ENCODE measurements at places on chromosomes 4 and X.

- peak; percentile 67 for DNase-seq
Observed at GRCh38 chr4:163495900-163496299, 1.4 kb downstream of the TMA16 start.

DNA sequence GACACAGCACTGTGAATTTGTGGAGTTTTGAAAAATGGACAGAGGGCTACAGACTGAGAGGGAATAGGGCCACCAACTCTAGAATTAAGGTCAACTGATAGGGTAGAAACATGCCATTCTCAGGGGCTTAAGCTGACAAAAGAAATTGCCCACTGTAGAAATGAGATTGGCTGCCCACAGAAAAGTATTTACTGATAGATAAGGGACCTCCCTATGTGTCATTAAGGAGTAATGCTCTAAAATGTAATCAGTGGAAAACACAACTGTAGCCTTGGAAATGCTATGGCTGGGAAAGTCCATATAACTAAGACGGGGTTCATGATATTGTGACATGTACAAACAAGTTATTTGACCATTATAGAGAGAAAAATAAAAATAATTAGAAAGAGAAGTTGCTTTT lies 4.6 kb downstream of the RTL9 start:
- peak; percentile 80 for DNase-seq

DNA sequence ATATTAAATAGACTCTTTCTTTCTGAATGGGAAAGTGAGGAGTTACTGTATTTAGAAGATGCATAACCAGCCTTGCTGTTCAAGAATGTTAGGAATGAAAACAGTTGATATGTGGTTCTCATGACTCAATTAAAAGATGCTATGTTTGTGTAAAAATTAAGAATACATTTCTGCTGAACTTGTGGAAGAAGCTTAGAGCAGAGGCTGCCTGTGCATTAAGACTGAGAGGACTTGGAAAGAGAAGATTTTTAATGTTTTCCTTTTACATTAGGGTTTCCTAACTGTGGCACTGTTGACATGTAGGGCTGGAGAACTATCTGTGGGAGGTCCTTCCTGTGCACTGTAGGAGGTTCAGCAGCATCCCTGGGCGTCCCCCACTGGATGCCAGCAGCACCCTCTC lies 137.7 kb downstream of the GPR143 start:
- DNase-seq: no peak

DNA sequence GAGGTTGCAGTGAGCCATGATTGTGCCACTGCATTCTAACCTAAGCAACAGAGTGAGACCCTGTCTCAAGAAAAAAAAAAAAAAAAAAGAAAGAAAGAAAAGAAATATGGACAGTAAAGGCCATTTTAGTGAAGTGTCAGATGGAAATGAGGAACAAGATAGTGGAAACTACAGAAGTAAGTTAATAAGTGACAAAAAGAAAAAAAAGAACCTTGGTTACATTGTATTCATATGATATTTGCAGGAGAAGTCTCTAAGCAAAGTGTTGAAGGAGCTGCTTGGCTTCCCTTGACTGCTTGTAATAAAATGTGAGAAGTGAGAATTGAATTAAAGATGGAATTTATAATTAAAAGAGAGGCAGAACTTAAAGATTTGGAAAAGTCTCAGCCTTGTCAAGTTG lies 73.2 kb downstream of the HOPX start:
- DNase-seq: no peak

- DNase-seq: no peak
Observed at GRCh38 chr4:14277505-14277904, 650.0 kb upstream of the BOD1L1 start.

GRCh38 chr4:31370866-31371465 lies 650.8 kb downstream of the PCDH7 start:
- DNase-seq: peak; percentile 69

- DNase-seq: no peak
Observed at GRCh38 chr4:98778206-98778605, 119.8 kb upstream of the TSPAN5 start.

- DNase-seq: no peak
Observed at GRCh38 chr4:70892086-70892769, 9.9 kb upstream of the MOB1B start.

- no peak for DNase-seq
Observed at GRCh38 chr4:54172156-54172555, 56.9 kb upstream of the PDGFRA start.

GRCh38 chrX:123181233-123181914 lies 2.7 kb upstream of the GRIA3 start:
- no peak for DNase-seq

- DNase-seq: no peak
Observed at GRCh38 chrX:24229976-24230375, 80.4 kb downstream of the ZFX start.

DNA sequence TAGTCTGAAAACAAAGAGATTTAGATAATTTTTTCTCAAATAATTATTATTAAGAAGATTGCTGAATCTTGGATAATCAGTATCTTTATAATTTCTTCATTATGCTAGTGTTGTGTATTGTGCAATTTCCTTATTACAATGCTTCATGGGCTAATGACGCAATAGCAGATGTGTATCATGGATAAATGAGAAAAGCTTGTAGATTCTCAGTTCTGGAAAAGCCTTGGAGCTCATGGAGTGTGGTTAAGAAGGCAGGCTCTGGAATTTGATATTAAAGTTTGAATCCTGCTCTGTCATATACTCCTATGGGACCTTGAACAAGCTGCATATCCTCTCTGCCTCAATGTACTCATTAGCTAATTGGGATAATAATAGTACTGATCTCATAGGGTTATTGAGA lies 18.9 kb upstream of the CXCL8 start:
- DNase-seq: peak; percentile 66

DNA sequence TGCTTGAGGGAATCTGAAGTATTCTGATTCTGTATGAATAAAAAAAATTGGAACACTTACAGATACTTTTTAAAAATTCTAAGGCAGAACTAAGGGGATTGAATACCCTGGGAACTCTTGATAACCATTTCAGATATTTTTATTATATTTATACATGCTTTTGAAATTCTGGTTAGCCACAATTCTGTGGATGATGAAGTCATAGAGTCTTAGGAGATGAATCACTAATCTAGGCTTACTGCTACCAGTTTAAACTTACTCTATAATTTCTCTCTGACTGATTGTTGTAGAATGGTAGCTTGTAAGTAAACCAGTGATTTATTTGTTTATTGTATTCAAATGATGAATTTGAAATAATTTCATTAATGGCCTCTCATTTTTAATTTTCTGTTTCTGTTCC lies 11.4 kb upstream of the SLAIN2 start:
- DNase-seq: no peak

DNA sequence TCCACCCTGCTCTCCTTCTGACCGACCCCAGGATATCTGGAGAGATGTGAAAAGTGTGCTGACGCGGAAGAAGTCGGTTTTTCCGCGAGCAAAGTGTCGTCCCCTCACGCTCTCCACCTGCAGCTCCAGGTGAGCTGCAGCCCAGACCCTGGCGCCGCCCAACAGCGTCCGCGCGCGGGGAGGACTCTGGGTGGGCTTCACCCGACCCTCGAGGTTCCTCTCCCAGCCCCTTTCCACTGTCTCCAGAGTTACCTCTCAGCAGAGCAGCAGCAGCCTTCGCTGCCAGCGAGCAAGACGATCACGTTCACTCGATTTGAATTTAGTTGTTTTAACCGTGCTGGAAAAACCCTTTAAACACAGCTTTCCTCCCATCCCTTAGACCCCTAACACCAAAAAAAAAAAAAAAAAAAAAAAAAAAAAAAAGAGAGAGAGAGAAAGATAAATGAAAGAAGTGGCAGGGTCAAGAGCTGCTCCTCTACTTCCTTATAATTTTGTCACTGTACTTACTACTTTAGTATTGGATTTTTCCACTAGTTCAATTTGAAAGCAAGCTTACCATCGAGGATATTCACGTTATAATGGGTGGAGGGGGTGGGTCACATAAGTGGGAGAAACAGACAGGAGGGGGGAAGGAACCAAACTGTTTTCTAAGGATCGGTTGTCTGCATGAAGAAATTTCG lies 758 bp upstream of the NR3C2 start:
- peak; percentile 43 for DNase-seq

- peak; percentile 46 for DNase-seq
Observed at GRCh38 chr4:116055857-116056827, 942.7 kb upstream of the NDST4 start.

GRCh38 chrX:65528293-65528692 lies 6.3 kb downstream of the LAS1L start:
- DNase-seq: no peak

DNA sequence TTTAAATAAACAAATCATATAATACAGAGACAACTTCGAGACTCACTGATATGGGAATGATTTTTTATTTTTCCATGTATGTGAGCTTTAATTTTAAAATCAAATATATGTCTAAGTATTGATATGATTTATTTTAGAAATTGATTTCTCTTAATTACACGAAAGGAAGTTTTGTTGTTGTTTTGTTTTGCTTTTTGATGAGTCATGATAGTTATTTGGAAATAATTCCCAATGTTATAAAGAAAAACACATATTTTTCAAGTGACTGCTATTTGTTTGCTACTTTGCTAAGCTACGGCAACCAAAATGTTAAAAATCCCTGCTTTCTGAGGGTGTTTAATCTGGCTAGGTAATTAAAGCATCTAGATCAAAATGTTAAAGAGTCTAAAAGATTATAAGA lies 2139.4 kb upstream of the TENM3 start:
- no peak for DNase-seq

- DNase-seq: peak; percentile 89
Observed at GRCh38 chrX:153934762-153935325, at the start of gene NAA10. NAA10 (minus strand) TSS chrX:153935037; CDS start chrX:153934904, 133 bp downstream.

DNA sequence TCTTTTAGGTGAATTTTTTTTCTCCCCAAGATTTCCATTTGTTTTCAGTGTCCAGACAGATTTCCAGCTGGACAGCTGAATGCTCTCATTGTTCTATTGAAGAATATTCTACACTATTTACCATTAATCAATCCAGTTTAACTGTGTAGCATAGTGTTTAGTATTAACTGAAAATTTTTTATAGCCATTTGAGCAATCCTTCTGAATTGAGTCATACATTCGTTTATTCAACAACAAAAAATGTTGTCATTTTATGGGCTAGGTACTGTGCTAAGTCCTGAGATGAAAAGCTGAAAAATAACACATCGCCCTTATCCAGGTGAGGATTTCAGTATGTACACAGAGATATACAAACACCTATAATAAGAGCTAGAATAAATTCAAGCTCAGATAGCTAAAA lies 223.3 kb downstream of the COL25A1 start:
- DNase-seq: no peak

- no peak for DNase-seq
Observed at GRCh38 chr4:62771983-62772557, 1571.9 kb downstream of the ADGRL3 start.

DNA sequence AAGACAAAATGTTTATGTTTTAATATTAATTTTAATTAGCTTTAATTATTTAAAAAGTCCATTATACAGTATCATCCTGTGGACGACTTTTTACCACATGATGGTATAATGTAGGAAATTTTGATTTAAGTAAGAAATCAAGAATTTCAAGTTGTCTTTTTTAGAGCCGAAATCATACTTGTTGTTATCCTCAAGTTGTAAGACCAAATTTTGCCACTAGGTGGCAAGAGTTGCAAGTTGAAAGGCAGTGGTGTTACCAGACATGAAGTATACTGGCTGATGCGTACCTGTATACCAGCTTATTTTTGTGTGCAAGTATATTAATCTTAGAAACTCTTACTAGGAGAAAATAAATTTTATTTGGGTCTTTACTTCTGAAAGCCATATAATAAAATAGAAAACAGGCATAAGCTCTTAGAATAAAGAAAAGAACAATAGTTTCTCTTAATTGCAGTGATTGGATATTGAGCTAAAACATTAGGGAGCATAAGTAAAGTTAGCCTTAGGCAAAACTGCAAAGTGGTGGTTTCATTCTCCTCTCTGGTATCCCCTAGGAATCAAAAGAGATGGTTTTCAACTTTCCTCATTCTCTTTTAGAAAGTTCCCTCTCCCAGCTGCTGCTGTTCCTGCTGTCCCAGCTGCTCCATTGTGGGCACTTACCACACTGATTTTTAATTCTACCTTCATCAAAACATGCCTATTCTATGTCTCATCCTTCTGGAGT lies 118.0 kb upstream of the WDFY3 start:
- DNase-seq: peak; percentile 73

DNA sequence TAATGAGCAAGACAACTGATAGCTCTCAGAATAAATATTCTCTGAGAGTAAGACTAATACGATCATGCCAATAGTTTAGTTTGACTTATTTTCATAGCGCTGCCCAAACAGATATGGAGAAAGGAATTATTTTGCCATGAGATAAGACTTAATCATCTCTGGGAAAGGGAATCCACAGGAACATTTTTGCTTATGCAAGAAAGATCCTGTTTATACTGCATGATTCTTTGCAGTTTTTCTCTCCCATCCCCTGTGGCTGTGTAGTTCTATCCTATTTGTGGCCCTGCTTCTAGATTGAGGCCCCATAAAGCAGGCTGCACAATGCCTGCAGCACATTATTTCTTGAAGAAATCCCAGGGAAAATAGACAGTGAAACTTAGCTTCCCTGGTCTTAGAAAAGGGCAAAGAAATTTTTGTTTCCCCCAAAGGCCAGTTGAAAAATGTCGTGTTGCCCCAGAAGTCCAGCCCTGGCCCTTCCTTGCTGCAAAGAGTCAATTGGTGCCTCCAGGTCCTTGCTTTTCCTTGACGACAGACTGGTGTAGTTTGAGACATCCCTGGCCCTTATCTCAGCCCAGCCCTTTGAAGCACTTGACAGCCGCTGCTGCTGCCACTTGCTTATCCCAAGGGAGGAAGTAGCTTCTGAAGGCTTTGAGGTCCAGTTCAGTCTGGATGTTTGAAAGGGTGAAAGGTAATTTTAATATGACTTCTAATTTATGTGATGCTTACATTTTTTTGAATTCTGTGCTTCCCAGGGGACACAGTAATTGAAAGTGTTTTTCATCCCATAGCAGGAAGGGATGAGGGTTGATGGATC lies 45.0 kb upstream of the SH3RF1 start:
- DNase-seq: peak; percentile 6

GRCh38 chrX:133608406-133608805 lies 193.1 kb upstream of the GPC4 start:
- no peak for DNase-seq

GRCh38 chr4:182694551-182694950 lies 222.6 kb downstream of the DCTD start:
- no peak for DNase-seq

DNA sequence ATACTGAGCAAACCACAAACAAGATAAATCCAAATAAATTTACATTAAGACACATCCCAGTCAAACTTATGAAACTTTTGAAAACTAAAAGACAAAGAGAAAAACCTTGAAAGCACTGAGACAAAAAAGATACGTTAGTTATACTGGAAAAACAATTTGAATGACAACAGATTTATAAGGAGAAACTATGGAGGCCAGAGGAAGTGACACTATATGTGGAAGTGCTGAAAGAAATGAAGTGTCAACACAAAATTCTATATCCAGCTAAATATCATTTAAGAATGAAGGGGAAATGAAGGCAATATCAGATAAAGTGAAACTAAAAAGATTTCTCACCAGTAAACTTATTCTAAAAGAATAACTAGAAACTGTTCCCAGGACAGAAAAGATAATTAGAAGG lies 283.7 kb downstream of the RAPGEF2 start:
- no peak for DNase-seq

- DNase-seq: no peak
Observed at GRCh38 chr4:3391422-3391821, 50.3 kb upstream of the HGFAC start.

Data from hematopoietic multipotent progenitor cell treated with erythropoietin and hydrocortisone succinate and interleukin-3 and kit ligand, for 4 days (in vitro differentiated cells).